ENCODE measurements at places on chromosomes 11 and 22. TPM values are rescaled to one million over a fixed set of nuclear protein-coding genes. Genes with fewer than 3 reads are reported as not detected.
A peak's percentile ranks its signal among the peaks of the same experiment; 100 is the strongest.

Gene SNX32
- total RNA-seq = 0.54 TPM

Gene SMIM35
- total RNA-seq = not detected

- peak; percentile 83 for DNase-seq
Observed at GRCh38 chr11:2533587-2534133, 88.9 kb downstream of the KCNQ1 start.

Gene RAB30
- 21.0 TPM for total RNA-seq

Gene TMEM191B
- total RNA-seq = 0.62 TPM

DNA sequence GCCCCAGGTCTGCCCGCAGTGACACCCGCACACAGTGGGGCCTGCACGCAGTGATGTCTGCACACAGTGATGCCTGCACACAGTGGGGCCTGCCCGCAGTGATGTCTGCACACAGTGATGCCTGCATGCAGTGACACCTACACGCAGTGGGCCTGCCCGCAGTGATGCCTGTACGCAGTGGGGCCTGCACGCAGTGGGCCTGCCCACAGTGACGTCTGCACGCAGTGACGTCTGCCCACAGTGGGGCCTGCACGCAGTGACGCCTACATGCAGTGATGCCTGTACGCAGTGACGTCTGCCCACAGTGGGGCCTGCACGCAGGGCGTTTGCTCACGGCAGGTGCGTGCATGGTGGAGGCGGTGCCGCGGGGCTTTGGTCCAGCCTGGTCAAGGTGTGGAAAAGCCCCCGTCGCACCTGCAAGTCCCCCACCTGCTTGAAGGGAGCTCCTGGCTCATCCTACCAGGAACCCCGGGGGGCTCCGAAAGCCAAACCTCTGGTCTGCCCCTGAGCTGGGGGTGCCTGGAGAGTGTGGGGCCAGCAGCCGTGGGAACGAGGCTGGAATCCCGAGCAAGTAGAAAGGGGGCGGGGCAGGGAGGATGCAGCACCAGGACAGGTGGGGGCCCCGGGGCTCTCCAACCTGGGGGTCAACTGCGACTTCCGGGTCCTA is 8.9 kb upstream of the SYT8 start:
- no peak for DNase-seq

DNA sequence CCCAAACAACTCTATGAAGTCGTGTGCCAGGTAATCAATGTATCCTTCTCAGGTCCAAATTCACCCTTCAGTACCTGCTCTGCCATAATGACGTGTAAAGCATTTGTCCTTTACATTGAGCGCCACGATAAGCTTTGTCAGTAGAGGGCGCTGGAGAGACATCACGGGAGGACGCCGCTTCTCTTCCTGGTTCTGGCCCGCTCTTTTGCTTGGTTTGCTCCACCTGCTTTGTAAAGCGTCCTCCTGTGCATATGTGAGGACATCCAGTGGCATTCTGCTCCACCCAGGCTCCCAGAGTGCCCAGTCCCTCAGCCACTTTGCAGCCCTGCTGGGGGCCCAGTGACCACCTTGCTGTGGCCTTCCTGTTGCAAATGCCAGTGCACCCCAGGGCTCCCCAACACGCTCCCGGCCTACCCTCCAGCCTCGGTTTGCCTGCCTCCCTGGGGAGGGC is 61.1 kb downstream of the WT1 start:
- DNase-seq = no peak

DNA sequence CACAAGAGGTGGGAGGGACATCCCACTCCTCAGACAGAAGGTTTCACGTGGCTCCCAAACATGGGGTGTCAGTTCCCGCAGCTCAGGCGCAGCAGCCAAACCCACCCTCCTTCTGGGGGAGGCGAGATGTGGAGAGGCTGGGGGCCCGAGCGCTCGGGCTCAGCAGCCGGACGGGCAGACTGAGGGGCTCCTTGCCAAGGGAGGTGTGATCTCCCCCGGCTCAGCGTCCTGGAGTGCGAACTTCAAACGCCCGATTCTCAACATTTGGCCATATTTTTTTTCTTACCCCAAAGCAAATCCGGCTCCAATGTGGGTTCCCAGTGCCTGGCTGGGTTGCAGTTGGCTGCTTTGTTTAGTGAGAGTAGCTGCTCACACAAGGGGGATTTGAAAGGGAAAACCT is 477.9 kb downstream of the MN1 start:
- no peak for DNase-seq

GRCh38 chr11:13661074-13661623 is 7.3 kb upstream of the FAR1 start:
- no peak for DNase-seq

DNA sequence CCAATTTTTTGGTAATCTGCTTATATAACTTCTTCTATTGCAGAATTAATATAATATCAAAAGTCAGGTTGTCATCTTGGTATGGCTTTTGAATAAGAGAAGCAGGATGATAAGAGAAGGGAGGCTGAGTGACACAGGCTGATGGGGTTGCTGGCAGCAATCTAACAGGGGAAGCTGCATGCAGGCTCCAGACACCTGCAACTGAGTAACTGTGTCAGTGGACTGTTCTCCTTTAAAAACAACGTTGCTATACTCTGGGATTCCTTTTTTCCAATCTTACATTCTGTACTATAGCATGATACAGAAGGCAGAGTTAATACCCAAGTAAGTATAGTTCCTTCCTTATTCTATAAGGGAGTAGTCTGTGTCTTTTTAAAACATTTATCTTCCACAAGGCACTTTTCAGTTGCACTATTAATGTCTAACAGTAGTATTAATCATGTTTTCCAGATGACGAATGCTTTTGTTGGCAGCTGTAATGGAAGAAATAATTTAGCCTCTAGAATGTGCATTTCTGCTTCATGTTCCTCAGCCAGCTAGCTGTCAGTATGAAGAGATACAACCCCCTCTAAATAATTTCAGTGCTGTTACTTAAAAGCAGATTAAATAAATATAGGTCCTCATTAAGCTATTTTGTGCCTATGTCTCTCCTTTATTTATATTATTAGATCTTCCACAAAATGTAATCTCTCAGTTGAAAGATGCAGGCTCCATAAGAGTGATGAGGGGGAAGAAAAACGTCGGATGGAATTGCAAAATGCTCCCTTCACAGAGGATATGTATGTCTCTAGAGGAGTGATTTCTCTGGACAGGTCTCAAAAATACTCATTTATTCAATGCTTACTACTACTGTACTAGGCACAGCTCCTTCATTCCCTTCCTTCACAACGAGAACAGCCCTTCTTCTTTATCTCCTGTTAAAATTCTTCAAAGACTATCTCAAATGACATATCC is 50.8 kb downstream of the ATG16L2 start:
- DNase-seq = no peak

- DNase-seq = no peak
Observed at GRCh38 chr22:40383905-40384304, 13.5 kb downstream of the SGSM3 start.

Gene BBOX1
- not detected for total RNA-seq
